ENCODE measurements at places on chromosomes 2 and 18.

DNA sequence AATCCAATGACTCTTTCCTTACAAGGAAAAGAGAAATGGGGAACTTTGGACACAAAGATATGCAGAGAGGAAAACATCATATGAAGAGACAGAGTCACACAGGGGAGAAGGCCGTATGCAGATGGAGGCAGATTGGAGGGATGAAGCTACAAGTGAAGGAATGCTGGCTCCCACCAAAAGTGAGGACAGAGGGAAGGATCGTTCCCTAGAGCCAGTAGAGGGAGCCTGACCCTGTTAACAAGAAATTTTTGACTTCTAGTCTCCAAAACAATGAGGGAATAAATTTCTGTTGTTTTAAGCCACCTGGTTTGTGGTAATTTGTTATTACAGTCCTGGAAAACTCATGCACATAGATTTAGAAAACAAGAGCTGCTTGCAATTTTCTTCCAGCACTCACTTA, 169.3 kb downstream of the PMAIP1 start:
- peak; percentile 7 for DNase-seq

GRCh38 chr2:108228006-108228405, 11.8 kb upstream of the SULT1C3 start:
- DNase-seq, result no peak

- no peak for DNase-seq
These were observed 37.0 kb downstream of the SMAD7 start for GRCh38 chr18:48913775-48914174.

- no peak for DNase-seq
These were observed 249.9 kb upstream of the SIX2 start for GRCh38 chr2:45259138-45259537.

- peak; percentile 88 for DNase-seq
These were observed 101.4 kb upstream of the RASGRP3 start for GRCh38 chr2:33375054-33375453.

- DNase-seq, result no peak
These were observed 21.6 kb downstream of the FBXO36 start for GRCh38 chr2:229943770-229944449.

Data from fibroblast of mammary gland (primary cell).